D721Med (cell line): ENCODE measurements at places on chromosomes 2 and 18.

DNA sequence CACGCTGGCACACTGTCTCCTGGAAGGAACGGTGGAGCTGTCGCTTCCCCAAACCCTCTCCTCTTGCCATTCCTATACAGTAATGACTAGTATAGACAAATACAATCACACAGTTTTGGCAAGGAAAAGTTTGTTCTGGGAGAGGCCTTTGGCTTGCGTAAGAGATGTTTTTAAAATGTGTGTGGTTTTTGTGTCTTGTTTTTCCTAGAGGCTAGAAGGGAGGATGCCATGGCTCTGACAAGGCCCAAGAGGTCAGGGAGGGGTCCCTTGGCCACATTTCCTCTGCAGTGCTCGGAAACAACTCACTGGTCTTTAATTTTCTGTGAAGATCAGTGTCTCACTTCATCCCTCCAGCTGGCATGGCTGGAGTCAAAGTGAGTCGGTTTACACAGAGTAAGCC lies 195.9 kb downstream of the SH3RF3 start:
- no peak for DNase-seq

GRCh38 chr2:209529579-209529978 lies 105.7 kb downstream of the MAP2 start:
- DNase-seq = no peak

DNA sequence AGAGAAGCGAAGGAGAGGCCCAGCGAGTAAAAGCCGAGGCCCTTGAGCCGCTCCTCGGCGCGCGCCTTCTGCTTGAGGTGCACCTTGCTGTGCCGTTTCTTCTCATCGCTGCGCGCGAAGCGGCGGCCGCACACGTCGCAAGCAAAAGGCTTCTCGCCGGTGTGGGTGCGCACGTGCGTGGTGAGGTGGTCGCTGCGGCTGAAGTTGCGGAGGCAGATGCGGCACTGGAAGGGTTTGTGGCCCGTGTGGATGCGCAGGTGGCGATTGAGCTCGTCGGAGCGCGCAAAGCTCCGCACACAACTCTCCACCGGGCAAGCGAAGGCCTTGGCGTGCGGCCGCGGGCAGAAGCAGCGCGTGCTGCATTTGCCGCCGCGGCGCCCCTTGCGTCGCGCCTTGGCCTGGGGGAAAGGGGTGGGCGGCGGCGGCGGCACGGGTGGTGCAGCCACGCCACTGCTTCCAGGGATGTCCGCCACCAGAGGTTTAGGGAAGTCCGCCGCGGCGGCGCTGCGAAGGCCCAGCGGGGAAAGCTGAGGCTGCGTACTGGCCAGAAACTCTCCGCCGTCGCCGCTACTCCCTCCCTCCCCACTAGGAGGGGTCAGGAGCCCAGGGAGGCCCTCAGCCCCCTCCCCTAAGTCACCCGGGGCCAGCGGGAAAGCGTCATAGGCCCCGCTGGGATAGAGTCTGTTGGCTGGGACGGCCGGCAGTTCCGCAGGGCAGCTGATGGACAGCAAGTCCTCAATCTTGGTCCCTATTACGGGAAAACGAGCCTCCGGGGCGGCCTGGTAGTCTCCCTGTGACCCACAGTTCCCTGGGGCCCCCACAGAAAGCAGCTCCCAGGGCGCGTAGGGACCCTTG lies 1.7 kb downstream of the EGR4 start:
- DNase-seq = peak; percentile 53

- DNase-seq = no peak
Observed at GRCh38 chr2:38108907-38109731, 33.2 kb upstream of the CYP1B1 start.

GRCh38 chr2:13558368-13558767 lies 841.6 kb downstream of the TRIB2 start:
- DNase-seq = no peak

GRCh38 chr18:67670024-67670543 lies 153.6 kb upstream of the DSEL start:
- DNase-seq = no peak

- no peak for DNase-seq
Observed at GRCh38 chr2:209547726-209548125, 123.9 kb downstream of the MAP2 start.

GRCh38 chr2:78710632-78711375 lies 314.7 kb upstream of the REG3G start:
- no peak for DNase-seq
